ENCODE measurements at places on chromosomes 6 and 20.

DNA sequence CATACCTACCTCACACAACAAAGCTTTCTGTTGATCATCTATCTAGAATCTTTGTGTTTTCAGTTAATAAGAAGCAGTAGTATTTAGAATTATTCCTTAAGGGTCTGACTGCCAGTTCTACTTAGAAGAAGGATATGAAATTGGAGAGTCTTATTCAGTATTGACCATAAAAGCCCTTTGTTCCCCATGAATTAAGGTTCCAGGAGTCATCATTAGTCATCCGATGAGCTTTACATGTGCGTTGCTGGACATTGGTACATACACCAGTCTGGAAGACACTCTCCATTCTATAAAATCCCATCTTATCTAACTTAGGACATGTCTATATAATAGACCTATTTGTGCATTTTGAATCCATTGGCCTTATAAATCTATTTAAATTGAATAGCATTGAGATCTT is 34.4 kb upstream of the RNF217 start:
- DNase-seq: no peak

DNA sequence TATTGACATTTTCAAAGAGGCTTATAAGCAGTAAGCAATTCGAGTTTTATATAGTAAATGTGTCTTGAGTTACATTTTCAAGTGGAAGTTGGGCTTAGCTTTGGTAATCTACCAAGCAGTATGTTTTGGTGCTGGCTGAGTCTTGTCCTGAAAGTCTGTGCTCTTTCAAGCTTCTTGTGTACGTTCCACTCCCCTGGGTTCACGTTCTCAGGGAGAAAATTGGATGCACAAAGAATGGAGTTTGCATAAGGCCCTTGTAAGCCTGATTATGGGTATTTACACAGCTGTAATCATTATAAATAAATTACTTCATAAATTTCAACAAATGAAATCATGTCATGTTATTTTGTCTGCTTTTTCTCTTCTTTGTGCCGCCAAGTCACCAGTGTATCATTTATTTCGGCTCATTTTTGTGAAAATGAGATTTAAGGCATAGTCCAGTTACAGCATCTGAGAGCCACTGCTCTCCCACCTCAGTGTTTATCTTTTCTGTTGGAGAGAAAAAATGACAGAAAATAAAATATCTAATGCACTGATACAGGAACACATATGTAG is 262.5 kb downstream of the BTBD3 start:
- no peak for DNase-seq

DNA sequence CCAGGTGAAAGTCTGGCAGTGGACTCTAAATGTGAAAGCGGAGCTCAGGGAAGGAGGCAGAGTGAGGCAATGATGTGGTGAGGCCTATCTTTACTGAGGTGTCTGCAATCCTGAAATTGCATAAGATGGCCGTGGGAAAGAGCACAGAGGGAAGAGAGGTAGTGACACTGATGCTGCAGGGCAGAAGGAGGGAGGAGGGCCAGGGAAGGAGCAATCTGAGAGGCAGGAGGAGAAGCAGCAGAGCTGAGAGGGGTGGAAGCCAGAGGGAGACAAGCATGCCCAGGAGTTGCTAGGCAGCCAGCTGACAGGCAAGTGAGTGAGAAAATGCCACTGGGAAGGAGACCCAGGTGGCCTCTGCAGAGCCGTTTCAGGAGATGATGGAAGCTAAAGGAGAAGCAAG is 97.4 kb upstream of the CNR1 start:
- DNase-seq: no peak

DNA sequence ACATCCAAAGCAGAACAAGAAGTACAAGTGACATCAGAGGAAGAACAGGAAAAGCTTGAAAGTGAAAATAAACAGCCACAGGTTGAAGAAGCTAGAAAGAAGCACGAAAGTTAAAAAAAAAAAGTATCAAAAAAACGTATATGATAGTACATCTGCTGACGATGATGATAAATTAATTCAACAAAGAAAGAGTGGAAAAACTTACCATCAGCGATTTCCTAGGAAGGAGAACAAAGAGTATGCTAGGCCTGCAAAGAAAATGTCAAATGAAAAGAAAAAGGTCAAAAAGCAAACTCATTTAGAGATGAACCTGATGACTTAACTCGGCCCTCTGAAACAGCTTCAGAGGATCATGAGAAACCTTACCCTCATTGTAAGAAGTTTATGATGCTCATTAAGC is 3.7 kb downstream of the SAYSD1 start:
- peak; percentile 10 for DNase-seq

DNA sequence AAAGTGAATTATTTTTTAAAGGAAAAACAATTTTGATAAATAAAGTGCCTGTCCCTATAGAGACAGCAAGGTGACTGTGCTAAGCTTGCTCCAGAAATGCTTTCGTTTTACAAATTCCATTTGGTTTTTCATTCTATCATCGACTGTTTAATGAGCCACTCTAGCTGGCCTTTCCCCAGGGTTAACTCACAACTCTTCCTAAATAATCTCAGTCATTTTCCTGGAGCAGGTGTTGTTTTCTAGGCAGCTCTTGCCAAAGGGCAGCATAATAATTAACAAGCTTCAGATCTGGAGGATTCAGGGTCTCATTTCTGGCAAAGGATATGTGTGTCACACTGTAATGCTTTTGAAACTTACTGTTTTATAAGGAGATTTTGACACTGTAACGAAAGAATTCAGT is 184.2 kb downstream of the KHDC1L start:
- DNase-seq: no peak

DNA sequence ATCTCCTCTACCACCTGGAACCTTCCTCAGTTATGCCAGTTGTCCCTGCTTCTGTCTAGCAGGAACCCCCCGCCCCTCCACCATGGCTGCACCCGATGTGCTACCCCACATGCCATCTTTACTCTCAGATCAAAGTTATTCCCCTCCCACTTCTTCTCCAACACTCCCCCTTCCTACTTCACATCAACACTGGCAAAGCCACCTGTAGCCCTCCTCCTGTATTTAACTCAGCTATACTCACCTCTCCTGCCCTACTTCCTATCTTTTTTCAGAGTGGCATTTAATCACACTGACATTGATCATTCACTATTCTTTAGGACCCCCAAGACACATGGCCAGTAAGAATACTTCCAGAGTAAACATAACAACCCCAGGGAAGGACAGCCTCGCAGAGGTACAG is 84.3 kb downstream of the MBOAT1 start:
- DNase-seq: no peak

GRCh38 chr20:57769756-57770155 is 59.9 kb upstream of the PMEPA1 start:
- DNase-seq: no peak

DNA sequence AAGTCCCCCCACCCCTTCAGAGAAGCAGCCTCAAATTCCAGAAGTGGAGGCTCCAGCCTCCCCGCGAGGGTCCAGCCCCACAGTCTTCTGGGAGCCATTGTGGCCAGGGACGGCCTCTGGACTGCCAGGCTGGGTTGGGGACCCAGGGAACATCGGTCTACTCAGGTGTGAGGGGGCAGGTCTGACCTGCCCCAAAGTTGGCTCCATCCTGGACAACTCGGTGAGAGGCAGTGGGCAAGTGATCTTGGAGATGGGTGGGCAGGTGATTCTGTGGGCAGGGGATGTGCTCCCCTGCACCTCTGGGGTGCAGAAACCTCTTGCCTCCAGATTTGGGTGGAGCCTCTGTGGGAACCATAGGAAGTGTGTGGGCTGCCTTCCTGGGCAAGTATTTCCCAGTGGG is 12.2 kb upstream of the SLC22A7 start:
- no peak for DNase-seq

GRCh38 chr6:42555477-42556457 is 8.1 kb upstream of the UBR2 start:
- no peak for DNase-seq

DNA sequence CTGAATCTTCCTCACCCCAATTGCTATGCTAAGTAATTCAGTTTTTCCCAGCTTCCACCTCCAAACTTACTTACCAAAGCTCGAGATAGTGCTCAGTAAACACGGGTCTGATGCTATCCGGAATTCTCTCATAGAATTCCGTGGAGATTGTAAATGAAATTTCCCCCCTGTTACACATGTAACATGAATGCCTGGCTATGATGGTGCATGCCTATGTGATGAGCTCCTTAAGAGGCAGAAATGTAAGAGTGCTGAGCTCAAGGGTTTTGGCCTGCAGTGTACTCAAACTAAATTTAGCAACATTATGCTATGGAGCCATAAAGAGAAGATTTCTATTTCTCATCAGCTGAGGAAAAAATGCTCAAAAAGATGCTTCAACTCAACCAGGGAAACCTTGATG is 133.4 kb upstream of the FUT9 start:
- DNase-seq: no peak

- no peak for DNase-seq
Measured at GRCh38 chr6:45256697-45257695, 71.1 kb upstream of the RUNX2 start.

- DNase-seq: no peak
Measured at GRCh38 chr6:158388727-158389126, 76.5 kb downstream of the TULP4 start.

- no peak for DNase-seq
Measured at GRCh38 chr6:21731411-21732031, 138.0 kb downstream of the SOX4 start.

DNA sequence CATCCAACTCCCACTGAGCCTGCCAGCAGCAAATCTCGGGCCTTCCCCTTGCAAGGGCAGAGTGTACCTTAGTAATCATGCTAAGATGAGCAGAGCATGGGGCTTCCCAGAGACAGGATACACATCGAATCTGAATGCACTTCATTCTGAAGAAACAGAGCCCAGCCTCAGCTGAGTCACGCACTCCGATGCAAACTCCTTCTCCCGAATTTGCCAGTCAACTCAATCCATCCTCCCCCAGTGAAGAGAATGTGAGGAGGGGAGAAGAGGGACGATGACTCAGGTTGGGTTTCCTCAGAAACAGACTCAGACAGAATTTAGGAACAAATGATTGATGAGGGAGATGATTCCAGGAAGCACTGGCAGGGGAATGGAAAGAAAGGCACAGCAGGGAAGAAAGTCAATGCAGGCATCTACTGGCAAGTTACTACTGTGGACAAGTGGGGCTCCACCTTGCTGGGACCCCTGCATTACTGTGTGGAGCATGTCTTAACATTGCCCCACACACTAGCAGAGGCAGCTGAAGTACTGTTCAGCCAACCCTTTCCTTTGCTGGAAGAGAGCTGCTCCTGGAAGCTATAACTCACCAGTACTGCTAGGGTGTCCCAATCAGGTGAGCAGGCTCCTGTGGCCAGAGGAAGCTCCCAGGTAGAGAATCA is 251.6 kb downstream of the ADGB start:
- DNase-seq: no peak

DNA sequence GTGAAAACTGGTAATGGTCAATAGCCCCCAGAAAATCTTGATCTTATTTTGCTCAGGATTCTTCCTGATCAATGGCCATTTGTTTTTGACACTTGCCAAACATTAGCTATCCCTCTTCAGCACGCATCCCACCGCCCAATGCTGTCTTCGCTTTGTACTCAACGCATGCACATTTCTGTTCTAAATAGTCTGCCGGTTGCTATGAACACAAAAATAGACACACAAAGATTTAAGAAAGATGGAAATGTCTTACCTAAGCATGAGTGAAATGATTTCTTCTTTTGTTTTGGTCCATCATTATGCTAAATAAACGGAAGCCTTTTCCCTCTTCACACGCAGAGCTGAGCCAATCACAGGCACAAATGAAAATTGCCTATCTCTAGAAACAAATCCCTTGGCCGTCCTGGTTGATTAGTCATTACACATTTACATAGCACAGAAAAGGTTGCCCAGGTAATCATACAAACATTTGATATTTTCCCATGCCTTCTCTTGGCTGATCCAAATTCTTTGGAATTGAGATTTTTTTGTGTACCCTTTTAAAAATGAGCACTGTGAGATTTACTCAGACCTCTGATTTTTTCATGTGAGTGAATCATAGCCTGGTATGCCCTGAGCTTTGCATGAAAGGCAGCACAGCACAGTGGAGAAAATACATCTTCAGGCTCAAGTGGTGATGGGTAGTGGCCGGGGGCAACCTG is 70.5 kb upstream of the FAM184A start:
- no peak for DNase-seq

GRCh38 chr6:131729550-131729949 is 18.7 kb upstream of the CTAGE9 start:
- no peak for DNase-seq

DNA sequence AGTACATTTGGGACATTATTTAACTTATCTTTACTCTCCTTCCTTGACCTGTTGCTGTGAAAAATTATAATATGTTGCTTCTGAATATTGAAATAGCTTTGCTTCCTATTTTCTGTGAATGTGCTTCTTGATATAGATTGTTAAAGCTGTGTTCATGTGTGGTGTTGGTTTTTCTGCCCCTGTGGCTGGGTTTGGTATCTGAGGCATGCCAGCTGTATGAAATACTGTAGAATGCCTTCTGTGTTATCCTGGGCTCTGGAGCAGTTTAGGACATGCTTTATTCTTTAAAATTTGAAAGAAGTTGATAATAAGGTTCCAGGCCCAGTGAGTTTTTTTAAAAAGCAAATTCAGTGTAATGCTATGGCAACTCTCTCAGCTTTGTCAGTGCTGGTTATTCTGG is 71.7 kb downstream of the HIVEP1 start:
- no peak for DNase-seq

- DNase-seq: no peak
Measured at GRCh38 chr6:44366781-44367180, 20.7 kb upstream of the CDC5L start.

DNA sequence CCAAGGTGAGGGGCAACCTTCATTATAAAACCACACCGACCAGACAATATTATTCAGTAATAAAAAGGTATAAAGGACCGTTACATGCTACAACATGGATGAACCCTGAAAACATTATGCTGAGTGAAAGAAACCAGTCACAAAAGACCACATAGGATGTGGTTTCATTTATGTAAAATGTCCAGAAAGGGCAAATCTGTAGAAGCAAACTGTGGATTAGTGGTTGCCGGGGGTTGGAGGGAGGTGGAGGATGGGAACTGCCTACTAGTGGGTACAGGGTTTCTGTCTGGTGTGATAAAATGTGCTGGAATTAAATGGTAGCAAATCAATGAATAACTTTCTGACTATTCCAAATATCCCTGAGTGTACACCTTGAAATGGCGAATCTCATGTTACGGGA is 10.2 kb upstream of the PRND start:
- DNase-seq: no peak

GRCh38 chr6:42135722-42136121 is 6.7 kb downstream of the C6orf132 start:
- no peak for DNase-seq
